ENCODE measurements at places on chromosomes 5 and 9. TPM values are rescaled to one million over a fixed set of nuclear protein-coding genes. Genes with fewer than 3 reads are reported as not detected.

The LSM11 gene
- 3.0 TPM for total RNA-seq

The ASPN gene
- total RNA-seq = not detected

DNA sequence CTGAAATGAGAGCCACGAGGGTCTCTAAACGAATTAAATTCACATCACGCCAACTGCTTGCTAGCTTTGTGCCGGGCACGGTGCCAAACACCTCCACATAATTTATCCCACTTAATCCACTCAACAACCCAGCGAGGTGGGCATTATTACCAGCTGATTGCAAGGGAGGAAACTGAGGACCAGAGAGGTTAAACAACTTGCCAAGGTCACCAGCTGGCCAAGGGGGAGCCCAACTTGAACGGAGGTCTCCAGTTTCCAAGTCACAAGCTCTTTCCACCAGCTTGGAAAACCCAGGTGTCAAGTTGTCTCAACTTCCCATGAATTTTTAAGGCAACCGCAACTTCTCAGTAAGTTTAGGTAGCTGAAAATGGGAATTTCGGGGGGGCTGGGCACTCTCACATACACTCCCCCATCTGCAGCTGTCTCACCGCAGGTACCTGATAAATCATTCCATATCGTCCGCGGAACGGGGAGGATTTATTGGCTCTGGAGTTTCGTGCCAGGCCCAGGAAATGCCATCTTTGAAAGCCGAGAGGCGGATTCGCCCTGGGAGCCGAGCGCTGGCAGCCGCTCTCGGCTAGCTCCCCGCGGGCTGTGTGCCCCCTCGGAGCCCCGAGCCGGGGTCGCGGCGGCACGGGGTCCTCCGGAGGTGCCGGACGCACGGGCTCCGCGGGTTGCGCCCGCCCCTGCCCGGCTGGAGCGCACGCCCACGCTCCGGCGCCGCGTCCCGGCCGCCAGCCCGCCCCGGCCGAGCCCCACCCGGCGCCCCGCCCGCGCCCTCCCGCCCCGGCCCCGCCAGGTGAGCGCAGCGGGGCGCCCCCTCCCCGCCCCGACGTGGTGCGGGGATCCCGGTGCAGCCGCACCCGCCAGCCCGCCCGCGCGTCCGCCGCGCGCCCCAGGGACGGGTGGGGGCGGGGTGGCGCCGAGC is 617 bp downstream of the PTPN3 start:
- DNase-seq = peak; percentile 64

DNA sequence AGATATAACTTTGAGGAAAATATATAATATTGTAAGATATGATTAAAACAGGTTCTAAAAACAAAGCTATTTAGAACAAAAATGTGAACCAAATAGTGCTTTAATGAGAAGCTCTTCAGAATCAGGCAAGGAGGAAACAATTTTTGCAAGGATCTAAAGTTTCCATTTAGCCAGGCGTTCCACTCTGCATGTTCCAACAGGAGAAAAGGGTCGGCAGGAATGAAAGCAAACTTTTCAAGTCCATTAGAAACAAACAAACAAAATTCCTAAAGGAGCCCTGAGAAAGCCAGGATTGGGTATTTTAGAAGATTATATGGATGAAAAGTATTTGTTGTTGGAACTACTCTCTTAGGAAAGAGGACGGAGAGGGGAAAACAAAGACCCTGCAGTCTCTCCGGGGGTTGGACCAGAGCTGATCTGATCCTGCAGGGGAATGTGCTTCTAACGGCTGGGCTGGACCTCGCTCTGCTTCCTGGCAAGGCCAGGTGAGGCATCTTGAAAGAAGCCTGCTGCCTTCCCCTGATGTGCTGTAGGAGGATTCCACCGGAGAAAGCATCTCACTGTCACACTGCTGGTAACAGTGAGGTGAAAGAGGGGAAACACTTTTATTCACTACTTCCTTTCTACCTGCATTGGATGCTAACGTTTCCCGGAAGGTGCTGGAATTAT is 94.6 kb downstream of the PRRT1B start:
- DNase-seq = no peak

DNA sequence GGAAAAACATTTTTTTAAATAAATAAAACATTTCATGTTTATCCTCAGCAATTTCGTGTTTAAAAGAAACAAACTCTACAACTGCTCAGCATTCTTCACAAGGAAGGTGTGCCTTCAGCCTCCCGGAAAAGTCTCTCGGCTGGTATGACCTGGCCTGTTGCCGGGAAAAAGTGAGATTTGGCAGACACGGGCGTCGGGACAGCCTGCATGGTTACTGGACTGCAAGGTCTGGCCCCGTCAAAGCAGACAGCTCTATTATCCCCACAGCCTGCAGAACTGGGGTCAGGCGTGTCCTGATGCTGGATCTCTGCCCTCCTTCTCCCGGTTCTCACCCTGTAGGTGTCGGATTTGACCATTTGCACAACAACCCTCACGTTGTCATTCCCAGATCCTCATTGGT is 120.3 kb upstream of the SPATA31C2 start:
- no peak for DNase-seq

DNA sequence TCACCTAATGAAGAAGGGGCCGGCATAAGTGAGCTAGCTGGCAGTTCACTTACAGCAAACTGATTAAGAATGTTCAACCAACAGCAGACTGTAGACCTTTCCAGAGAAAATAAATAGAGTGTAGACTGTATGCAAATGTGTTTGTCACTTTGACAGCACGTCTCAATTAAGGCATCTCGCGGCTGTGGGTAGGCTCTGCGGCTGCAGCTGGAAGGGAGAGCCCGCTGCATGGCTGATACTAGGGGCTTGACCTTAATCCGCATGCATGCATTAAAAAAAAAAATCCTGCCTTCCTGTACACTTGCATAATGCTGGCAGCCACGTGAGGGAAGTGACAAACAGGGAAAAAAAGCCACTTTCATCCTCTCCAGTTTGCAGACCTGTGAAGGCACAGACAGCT is 82.3 kb downstream of the CRB2 start:
- DNase-seq = no peak

DNA sequence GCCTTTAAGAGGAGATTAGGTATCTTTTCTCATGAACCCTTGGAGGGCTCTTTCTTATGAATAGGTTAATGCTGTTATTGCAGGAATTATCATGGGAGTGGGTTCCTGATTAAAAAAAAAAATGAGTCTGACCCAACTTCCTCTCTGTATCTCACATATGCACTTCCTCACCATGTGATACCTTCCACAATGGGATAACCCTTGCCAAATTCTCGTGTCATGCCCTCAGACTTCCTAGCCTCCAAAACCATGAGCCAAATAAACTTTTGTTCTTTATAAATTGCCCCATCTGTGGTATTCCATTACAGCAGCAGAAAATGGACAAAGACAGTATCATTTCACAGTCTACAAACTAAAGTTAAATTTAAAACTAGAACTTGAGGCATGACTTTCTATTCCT is 1.0 kb downstream of the OR1B1 start:
- DNase-seq = no peak

- DNase-seq = peak; percentile 24
Measured at GRCh38 chr5:148306446-148306845, 5.8 kb upstream of the SPINK7 start.

- DNase-seq = no peak
Measured at GRCh38 chr9:127793093-127793708, 7.4 kb downstream of the CDK9 start.

GRCh38 chr9:117926031-117926658 is 221.9 kb downstream of the TLR4 start:
- no peak for DNase-seq

The SHROOM1 gene
- total RNA-seq = 61.2 TPM

DNA sequence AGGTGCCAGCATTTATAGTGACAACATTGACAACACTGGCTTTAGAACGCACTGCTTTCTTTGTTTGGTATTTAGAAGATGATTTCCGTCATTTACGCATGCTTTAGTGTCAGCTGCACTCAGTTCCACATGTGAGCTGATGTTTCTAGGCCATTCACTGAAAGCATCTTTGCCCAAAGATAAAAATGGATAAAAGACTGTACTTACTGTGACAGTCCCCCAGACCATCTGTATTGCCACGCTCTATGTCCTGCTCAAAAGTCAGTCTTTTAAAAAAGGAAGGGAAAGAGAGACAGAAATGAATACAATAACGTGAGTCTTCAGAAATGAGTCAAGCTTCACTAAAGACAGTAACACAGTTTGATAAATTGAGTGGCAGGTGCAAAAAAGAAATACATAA is 99.3 kb downstream of the SEMA6A start:
- DNase-seq = no peak

The KIAA0825 gene
- total RNA-seq = 0.03 TPM

DNA sequence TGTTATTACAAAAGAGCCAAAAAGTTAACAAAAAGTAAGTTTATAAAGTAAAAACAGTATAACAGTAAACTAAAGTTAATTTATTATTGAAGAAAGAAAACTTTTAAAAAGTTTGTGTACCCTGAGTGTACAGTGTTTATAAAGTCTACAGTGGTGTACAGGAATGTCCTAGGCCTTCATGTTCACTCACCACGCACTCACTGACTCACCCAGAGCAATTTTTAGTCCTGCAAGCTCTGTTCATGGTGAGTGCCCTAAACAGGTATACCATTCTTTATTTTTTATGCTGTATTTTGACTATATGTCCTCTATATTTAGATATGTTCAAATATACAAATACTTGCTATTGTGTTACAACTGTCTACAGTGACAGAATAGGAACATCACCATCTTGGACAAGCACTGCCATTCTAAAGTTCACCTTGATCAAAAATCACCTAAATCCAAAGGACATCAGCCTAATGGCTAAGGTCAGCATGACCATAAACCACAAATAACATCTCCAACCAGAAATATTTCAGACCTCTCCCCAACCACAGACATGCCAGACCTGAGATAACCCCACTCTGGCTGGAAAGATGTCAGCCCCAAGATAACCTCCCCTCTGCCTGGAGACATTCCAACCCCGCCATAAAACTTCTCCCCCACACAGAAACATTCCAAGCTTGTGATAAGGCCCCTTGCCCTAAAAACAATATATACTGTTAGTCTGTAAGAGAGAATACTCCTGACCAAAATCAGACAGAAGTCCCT is 56.1 kb downstream of the AGXT2 start:
- no peak for DNase-seq

The LIX1 gene
- total RNA-seq = not detected

GRCh38 chr5:15676591-15676990 is 176.6 kb downstream of the FBXL7 start:
- no peak for DNase-seq

DNA sequence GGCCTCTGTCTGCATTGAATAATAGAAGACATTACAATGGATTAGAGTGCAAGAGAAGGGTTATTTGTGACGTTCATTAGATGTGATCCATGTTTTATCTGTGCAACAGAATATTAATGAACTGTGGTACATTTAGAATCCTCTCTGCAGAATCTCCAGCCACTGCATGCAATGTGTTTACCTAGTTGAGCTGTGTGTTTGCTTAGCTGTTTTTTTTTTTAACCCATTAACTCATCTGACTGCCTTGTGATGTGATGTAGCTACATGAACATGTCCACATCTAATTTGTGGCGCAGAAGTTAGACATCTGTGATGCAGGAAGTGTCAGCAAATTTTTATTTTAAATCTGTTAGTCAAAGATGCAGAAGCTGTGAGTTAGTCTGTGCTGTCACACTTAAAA is 236.9 kb downstream of the CD180 start:
- no peak for DNase-seq

DNA sequence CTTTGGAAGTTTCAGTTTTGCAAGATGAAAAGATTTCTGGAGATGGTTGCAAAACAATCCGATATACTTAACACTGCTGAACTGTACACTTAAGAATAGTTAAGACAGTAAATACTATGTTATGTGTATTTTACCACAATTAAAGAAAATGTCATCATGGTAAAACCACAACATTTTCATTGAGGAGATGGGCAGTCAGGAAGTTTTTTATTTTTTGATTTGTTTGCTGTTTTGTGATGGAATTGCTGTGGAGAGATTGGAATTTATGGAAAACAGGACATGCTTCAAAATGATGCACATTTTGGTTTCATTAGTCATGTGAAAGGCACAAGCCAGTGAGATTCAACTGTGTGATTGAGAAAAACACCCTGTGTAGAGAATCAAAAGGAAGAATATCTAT is 90.5 kb upstream of the AGXT2 start:
- no peak for DNase-seq

GRCh38 chr9:137986268-137987099 is 108.9 kb downstream of the CACNA1B start:
- no peak for DNase-seq

DNA sequence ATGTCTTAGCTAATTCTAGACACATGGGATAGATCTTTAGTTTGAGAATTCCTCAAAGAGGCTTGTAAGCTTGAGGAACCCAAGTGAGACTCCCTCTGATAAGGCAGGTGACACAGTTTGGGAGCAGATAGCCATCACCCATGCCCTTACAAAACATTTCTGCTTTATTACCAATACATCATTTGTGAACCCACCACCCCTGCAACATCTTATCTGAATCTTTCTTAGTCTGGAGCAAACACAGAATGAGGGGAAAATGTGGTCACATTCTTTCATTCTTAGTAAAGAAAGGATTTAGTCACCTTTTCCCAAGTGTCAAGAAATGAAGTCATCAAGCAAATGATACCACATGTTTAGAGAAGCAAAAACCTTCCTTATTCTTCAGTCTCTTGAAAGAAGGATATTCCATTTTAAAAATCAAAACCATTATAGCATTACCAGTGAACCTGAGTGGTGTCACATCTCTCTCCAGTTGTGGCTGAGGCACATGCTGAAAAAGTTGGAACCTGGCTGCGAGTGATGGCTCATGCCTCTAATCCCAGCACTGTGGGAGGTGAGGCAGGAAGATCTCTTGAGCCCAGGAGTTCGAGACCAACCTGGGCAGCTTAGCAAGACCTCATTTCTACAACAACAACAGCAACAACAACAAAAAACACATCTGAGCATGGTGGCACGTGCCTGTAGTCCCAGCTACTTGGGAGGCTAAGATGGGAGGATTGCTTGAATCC is 65.9 kb downstream of the PRKACG start:
- no peak for DNase-seq

DNA sequence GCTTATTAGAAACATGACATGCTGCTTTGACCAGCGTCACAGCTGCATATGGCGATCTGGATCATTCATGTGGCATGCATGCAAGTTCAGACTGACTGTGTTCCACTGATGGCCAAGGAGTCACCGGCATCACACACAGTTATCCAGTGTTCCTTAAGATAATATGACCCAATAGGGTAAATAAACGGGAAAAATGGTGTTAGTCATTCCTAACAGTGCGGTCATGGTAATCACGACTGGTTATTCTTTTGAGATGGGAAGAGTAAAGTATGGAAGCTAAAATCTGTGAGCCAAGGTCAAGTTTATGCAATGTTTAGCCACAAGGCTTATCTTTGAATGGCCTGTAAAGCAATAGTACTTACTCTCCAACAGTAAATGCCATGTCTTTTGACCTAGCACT is 29.3 kb upstream of the LVRN start:
- no peak for DNase-seq

GRCh38 chr5:158880483-158881001 is 219.2 kb downstream of the EBF1 start:
- DNase-seq = no peak

The LRRC19 gene
- total RNA-seq = not detected

DNA sequence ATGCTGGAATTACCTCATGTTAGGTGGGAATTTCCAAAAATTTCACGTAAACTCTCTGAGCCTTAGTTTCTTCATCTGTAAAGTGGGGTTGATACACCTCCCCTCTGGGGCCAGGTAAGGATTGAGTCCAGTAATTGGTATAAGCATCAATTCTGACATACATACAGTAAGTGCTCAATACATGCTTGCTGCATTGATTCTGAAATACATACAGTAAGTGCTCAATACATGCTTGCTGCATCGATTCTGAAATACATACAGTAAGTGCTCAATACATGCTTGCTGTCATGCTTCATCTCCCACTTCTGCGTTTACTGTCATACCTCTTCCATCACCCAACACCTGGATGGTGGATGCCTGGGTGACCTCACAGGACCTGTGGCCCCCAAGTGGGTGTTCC is 57.1 kb downstream of the TSPAN17 start:
- DNase-seq = no peak
